H54 (cell line): ENCODE measurements at places on chromosomes 6 and 20.

GRCh38 chr6:119209452-119210205, 131.2 kb upstream of the FAM184A start:
- DNase-seq, result no peak

DNA sequence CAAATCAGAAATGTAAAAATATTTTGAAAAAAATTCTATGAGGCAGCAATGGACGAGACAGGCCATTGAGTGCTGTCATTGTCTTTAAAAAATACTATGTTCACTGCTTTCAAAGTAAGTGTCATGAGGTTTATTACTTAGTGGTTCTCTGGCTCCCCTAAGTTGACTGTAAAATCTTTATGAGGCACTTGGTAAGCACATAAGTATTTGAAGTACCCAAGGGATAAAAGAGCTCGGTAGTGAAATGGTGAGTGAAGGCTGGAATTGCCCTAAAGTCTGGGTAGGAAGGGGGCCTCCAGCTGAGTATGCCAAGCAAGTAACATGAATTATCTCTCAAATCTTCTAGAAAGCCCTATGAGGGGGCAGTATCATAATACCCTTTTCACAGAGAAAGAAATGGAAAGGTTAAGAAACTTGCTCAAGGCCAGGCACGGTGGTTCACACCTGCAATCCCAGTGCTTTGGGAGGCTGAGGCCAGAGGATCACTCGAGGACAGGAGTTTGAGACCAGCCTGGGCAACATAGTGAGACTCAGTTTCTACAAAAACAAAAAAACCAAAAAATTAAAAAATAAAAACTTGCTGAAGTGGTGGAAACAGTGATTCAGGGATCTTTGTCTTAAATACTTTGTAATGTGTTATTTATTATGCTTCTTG, 5.5 kb upstream of the CTCFL start:
- no peak for DNase-seq

DNA sequence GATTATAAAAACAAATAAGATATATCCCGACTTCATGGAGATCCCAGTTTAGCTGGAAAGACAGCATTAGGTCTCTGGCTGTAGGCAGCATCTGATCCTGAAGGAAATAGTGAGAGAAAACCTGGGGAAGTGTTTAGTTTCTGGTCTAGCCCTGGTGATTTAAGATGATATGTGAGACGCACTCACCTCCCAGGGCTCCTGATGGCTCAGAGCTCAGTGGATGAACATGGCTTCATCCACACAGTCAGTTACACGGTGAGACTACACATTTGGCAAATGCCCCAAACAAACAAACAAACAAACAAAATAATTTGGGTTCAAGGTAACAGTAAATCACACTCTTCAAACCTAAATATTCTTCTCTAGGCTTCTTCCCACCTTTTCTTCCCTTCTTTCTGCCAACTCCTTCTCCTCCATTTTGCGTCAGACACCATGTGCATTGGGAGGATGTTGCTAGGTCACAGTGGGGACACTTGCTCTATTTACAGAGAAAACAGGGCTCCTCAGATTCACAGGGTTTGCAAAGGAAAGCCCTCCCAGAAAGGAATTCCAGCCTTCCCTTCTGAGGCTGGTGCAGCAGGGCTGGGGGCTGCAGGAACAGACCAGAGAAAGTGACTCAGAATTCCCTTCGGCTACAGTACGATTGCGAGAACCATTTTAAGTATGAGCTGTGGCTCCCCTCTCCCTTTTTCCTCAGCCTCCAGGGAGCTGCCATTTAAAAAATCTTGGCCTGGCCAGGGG, 59.6 kb upstream of the SALL4 start:
- no peak for DNase-seq

GRCh38 chr6:7532821-7533220, 8.7 kb upstream of the DSP start:
- no peak for DNase-seq
